ENCODE measurements at places on chromosomes 13 and 19.

GRCh38 chr13:112959206-112959605, 9.8 kb upstream of the MCF2L start:
- no peak for DNase-seq

DNA sequence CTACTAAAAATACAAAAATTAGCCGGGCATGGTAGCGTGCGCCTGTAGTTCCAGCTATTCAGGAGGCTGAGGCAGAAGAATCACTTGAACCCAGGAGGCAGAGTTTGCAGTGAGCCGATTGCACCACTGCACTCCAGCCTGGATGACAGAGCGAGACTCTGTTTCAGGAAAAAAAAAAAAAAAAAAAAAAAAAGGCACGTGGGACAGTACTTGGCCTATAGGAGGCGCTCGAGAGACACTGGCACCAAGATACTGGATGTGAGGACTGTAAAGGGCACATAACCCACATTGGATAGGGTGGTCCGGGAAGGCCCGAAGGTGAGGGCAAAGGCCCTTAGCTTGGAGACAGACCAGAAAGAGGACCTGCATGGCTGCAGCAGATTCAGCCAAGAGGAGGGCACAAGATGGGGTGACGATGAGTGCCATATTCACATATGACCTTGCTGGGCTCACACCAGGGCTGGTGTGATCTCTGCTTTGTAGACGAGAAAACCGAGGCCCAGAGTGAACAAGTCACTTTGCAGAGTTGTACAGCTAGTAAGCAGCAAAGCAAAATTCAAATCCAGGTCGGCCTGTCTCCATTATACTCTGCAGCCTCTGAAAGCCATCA, 89.4 kb downstream of the DPF1 start:
- no peak for DNase-seq

DNA sequence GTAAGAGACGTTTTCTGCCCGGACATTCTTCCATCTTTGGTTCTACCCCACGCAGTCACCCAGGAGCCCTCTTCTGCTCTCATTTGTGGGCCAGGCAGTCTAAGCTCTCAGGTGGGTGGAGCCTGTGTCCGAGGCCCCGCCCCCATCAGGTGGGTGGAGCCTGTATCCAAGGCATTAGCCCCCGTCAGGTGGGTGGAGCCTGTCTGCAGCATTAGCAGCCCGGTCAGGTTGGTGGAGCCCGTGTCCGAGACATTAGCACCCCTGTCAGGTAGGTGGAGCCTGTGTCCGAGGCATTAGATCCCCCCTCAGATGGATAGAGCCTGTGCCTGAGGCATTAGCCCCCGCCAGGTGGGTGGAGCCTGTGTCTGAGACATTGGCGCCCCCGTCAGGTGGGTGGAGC, 45.5 kb upstream of the C13orf46 start:
- DNase-seq: no peak

DNA sequence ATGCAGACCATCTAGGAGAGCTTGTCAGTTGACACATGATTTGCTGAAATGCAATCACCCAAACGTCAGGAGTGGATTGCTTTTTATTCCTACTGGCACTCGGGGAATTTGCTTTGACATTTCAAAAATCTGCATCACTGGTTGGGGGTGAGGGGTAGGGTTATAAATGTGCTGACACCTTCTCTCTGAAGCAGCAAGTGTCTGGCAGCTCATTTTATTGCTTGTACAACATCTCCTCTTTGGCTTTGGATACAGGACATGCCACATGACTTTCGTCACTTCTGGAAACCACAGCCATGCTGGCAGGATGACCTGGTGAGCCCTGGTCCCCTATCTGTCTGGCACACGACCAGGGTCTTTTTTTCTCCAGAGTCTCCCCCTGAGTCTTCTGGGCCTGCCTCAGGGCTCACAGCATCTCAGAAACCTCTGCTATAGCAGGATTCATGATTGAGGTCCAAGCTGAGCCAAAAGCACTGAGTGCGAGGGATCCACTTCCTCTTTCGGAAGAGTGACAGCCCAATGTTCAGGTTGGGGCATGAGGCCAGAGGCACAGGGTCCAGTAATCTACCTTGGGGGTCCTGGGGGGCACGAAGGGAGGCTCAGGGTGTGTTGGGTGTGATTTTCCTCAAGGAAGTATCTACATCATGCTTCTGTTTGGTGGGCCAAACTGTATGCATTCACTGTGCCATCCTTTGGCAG, 60.1 kb downstream of the HSPH1 start:
- DNase-seq: no peak

GRCh38 chr13:38796890-38797289, 110.0 kb downstream of the FREM2 start:
- DNase-seq: no peak

DNA sequence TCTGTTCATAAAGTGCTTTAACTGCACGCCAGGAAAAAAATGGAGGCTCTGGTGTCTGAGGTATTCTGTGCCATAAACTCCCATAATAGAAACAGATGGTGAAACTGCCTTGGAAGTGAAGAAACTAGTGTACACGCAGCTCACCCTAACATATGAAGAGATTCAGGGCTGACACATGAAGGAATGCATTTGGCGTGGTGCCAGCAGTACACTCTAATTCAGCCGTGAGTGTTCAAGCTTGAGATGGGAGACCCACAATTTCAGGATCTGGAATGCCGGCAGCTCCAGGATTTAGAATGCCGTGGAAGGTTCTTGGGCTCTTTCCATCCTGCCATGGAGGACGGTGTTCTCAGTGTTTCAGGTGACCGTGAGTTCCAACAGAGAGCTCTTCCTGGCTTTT, 478.4 kb downstream of the TSHZ3 start:
- DNase-seq: no peak

- DNase-seq: no peak
Measured at GRCh38 chr13:49347650-49348385, 96.0 kb downstream of the CAB39L start.

DNA sequence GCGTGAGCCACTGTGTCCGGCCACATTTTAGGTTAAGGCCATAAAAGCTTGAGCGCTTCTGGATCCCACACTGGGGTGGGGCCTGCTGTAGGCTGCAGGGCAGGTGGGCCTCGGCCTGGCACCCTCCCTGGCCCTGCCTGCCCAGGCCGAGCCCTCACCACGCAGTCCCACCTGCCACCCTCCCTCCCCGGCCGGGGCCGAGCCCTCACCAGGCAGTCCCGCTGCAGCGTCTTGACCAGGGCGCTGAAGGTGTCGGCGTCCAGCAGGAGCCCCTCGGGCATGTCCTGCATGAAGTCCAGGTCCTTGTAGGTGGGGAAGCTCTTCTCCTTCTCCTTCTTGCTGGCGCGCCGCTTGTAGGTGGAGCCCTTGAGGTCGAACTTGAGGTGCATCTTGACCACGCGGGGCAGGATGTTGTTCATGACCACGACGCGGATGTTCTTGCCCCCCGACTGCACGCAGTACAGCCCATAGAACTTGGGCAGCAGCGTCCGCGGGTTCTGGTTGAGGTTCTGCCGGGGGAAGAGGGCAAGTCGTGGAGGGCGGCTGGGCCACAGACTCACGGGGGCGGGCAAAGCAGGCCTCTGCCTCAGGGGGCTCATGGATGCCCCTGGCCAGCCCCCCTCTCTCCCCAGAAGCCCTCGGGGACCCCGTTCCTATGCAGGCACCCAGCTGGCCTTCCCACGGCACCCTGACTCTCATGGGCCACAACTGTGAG, 26.6 kb upstream of the CACTIN start:
- no peak for DNase-seq

DNA sequence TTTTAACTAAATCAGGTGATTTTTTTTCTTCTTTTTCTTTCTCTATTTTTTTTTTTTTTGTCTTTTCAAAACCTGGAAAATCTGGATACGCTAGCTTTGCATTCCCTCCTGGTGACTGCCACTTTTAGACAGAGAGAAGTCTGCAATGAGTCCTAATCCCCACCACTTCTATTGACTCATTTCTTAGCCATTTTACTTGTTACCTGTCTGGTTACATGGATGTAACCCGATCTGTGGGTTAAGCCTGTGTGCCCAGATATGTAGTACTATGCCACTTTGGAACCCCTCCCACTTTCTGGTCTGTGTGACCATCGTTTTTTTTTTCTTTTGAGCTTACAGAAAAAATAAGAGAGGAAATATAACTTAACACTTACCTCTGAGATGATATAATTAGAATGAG, 817.8 kb upstream of the PCDH9 start:
- no peak for DNase-seq

DNA sequence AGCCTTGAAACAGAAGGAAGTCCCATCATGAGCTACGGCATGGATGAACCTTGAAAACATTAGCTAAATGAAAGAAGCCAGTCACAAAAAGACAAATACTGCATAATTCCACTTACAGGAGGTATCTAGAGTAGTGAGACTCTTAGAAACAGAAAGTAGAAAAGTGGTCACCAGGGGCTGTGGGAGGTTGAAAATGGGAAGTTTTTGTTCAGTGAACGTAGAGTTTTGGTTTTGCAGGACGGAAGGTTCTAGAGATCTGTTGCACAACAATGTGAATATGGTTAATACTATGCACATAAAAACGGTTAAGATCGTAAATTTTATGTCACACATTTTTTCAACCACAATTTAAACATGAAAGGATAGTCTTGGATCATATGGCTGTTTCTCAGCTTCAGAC, 11.9 kb upstream of the SLC10A2 start:
- DNase-seq: no peak

DNA sequence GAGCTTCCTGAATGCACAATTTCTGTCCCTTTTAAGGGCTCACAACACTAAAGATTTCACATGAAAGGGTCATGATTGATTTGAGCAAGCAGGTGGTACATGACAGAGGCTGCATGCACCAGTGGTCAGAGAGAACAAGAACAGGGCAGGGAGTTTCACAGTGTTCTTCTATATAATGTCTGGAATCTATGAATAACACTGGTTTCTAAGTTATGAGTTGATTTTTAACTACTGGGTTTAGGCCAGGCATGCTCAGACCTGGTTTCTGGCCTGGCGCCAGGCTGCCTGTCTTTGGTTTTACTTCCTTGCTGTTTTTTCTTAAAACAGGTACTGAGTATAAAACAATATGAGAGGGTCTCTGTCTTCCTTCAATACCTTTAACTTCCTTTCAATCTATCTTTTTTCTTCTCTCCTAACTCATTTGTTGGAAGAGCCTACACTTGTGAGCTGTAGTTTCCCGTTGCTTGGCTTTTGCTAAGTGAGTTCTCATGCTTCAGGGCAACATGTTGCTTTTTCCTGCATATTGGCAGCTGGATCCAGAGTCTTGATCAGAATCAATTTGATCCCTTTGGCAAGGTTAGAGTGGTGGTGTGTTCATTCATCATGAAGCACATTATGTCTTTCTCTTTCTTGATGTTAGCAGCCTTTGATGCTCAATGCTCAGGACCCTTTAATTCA, 38.5 kb upstream of the FGF14 start:
- DNase-seq: no peak

DNA sequence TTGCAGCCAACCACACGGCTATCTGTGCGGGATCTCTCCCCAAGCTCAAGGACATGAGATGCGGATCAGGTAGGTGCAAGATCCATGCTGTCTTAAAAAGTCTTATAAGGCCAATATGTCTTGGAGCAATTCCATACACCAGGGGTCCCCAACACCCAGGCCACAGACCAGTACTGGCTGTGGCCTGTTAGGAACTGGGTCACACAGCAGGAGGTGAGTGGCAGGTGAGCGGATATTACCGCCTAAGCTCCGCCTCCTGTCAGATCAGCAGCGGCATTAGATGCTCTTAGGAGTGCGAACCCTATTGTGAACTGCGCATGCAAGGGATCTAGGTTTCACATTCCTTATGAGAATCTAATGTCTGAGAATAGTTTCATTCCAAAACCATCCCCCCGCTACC, 68.8 kb upstream of the ZNF599 start:
- no peak for DNase-seq
